ENCODE measurements at places on chromosomes 4 and X.

DNA sequence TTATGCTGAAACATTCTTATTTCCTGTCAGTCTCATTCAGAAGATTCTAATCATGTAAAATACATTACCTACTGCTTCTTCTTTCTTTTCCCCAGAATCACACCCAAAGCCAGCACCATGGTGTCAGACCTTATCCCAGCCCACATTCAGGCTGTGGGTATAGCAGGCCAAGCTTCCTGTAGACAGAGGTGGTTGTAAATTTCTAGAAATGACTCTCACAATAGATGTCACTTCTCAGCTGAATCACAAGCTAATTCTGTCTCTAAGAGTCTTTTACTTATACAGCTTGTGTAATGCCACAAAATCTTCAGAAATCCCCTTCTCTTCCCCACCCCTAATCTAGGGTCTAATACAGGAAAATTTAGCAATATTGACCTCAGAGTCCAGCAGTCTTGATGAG is 239.6 kb downstream of the PARM1 start:
- no peak for DNase-seq

- DNase-seq = no peak
Observed at GRCh38 chr4:147735413-147736301, 3.8 kb downstream of the ARHGAP10 start.

DNA sequence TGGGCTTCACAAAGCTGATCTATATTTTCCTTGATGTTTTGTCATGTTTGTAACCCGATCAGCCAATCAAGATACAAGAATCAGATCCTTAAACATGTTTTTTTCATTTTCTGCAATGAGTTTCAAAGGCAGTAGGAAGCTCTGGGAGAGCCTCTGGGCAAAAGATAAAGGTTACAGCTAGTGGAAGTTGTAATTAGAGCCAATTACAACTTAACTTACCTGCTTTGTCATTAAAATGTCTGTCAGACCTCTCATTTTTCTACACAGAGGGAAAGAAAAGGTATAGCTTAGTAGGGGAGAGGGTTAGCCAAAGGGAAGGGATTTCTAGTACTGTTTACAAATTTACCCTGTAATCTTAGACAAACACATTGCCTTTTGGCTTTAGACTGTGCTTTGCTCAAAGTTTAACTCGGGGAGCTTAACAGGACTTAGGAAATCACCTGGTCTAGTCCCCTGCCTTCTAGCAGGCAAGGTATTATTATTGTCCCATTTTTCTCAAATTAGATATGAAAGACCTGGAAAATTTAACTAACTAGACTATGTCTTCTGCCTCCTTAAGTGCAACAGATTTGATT is 55.8 kb downstream of the FGF16 start:
- no peak for DNase-seq

- DNase-seq = no peak
Observed at GRCh38 chr4:70405765-70406164, 8.0 kb downstream of the OPRPN start.

DNA sequence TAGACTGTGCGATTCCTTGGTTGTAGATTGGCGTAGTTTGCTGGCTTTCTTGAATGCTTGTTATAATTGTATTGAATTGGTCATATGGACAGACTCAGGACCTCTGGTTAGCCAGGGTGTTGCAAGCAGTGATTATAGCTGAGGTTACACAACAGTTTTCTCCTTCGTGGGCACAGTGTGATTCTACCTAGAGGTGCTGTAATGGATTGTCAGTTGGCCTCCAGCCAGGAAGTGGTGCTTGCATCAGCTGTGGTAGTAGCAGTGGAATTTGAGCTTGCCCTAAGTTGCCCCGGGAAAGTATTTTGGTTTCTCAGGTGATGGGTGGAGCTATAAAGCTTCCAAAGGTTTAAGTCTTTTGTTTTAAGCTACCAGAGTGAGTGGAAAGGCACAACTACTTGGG is 23.1 kb upstream of the GABRG1 start:
- no peak for DNase-seq

DNA sequence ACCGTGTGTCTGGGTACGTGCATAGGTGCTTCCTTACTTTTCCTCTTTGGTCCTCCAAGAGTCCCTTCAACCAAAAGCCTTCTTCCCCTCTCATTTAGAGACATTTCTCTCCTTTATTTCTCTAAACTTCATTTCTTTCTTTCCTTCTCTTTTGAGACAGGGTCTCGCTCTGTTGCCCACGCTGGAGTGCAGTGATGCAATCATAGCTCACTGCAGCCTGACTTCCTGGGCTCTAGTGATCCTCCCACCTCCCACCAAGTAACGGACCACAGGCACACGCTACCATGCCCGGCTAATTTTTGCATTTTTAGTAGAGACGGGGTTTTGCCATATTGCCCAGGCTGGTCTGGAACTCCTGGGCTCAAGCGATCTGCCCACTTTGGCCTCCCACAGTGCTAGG is 42.2 kb downstream of the ACOX3 start:
- DNase-seq = no peak

DNA sequence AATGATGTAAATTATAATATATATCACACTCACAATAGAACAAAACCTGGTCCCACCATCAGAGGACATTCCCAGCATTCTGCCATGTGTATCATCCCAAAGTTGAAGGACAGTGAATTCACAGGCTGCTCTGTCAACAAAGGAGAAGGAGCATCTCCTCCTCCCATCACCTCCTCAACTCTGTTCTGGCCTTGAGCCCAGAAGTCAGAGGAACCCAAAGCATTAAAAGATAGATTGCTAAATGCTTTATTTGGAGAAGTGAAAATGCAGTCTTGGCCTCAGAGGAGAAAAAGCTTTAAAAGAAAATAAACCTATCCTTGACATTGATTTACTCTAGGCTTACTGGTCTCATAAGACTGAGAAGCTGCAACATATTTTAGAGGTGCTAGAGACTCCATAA is 268.8 kb upstream of the RASGEF1B start:
- no peak for DNase-seq

- DNase-seq = no peak
Observed at GRCh38 chr4:180333162-180333561, 1910.0 kb upstream of the TENM3 start.

DNA sequence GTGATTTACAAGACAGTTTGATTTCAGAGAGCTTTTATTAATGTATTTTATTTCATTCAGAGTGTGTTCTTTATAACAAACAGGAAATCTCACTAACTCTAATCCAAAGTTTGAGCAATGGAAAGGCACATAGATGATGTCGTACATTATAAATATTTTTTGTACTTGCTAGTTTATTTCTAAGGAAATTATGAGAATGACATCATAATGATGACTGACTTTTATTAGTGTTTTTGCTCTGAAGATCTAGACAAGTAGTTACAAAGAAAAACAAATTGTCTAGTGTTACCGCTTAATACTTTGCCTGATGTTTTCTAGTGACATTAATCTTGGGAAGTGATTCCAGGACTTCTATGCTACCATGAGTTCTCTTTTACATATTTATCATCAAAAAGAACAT is 43.2 kb downstream of the HHIP start:
- DNase-seq = no peak

- no peak for DNase-seq
Observed at GRCh38 chrX:107666931-107667330, 38.6 kb downstream of the PRPS1 start.

GRCh38 chr4:155639704-155640523 is 26.7 kb upstream of the GUCY1A1 start:
- DNase-seq = no peak

GRCh38 chr4:4574792-4575191 is 32.9 kb upstream of the STX18 start:
- peak; percentile 32 for DNase-seq

DNA sequence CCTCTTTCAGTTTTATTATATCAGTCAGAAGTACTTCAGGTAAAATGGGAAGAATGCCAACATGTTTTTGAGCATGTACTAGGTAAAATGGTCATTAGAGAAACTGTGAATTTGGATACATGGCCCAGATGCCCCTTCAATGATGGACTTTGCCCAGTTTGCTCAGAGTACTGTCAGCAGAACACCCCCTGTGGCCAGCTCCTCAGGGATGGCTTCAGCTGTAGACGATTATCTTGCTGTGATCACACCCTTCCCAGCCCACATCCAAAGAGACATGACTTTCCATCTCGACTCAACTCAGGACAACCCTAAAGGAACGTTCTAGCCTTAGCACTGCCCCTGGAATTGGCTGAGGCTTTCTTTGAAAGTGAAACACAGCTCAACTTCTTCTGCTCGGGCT is 439.1 kb downstream of the PACRGL start:
- no peak for DNase-seq

GRCh38 chr4:76980261-76980660 is 30.7 kb downstream of the SEPTIN11 start:
- DNase-seq = no peak

DNA sequence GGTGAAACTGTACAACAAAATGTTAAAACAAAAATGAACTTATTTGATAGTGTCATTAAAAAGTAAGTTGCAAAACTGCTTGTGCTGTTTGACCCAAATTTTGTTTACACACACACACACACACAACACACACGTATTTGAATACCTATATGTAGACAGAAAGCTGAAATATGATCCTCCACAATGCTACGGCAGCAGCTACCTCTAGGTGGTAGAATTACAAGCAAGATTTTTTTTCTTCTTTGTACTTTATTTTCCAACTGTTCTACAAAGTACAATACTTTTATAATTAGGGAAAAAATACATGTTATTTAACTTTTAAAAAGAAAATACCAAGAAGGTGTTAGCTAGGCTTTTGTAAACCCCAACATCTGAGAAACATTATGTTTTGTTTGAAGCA is 1.2 kb downstream of the CYTL1 start:
- no peak for DNase-seq

DNA sequence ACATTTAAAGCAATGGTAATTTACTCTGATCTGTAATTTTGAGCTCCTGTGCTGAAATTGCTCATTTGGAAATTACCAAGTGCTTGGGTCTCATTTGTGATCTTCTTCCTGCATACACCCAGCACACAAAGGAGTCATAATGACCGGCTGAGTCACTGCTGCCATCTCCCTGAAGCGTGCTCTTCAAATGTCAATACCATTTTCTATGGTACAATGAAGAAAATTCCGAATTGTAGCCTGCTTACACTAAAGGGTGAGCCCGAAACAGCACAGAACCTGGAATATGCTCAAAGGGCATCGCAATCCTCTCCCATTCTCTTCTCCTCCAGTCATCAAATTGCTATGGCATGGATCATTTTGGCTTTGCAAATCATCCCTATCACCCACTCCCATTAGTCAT is 140.5 kb downstream of the GRIA3 start:
- DNase-seq = no peak
